Hypothalamus (tissue), 51 donors: ENCODE measurements at places on chromosomes 7 and 10.
A peak's percentile ranks its signal among the peaks of the same experiment; 100 is the strongest.

DNA sequence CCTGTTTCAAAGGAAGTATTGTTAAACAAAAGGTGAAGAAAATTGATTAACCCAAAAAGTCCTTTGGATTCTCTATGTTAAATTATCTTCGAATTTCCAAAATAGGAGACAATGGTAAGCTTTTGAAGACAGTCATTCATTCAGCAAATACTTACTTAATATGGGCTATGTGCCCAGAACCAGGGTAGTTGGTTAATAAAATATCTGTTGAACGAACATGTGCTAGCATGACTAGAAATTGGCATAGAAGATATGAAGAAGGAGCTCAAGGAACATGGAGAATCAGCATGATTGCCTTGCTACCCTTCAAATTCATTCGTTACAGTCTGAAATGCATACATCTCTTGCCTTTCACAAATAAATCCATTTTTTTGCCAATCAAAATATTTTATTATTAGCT lies 123.1 kb upstream of the RHEB start:
- no peak for DNase-seq

GRCh38 chr10:76523246-76523645 lies 1091.8 kb downstream of the LRMDA start:
- no peak for DNase-seq

GRCh38 chr10:26407406-26407969 lies 30.7 kb upstream of the APBB1IP start:
- DNase-seq, result no peak

- peak; percentile 34 for DNase-seq
Observed at GRCh38 chr10:119132521-119133345, 28.8 kb downstream of the DENND10 start.

DNA sequence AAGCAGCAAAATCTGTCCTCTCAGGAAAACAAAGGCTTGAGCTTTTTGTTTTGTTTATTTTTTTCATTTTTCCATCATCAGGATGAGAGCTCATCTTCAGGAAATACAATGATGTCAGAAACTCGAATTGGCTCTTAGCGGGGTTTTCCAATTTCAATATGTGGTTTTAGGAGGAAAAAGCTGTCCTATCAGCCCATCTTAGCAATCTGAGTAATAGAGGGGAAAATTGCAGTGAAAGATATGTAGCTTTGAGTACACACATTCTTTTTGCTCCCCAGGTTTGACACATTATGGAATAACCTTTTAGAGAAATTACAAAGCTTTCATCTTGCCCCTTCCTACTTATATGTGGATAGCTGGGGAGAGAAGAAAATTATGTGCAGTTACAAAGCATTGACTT lies 113.6 kb upstream of the MYO3A start:
- no peak for DNase-seq

GRCh38 chr7:130489140-130489983 lies 2.5 kb upstream of the MEST start:
- DNase-seq, result no peak

DNA sequence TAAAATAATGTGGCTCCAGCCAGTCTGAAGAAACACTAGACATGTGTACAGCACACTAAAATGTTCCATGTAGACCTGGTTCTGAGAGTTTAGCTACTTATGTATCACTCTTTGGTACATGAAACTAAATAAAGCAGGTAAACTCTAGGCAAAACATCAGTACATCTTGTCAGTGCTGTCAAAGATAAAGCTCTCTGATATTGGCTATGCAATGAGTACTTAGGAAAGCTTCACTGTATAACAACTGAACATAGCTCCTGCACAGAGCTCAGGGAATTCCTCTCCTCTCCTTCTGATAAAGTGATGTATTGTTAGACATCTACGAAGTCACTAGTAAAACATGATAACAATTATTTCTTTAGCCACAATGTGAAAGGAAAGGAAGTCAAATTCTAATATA lies 3.5 kb downstream of the LRRN3 start:
- DNase-seq, result no peak

DNA sequence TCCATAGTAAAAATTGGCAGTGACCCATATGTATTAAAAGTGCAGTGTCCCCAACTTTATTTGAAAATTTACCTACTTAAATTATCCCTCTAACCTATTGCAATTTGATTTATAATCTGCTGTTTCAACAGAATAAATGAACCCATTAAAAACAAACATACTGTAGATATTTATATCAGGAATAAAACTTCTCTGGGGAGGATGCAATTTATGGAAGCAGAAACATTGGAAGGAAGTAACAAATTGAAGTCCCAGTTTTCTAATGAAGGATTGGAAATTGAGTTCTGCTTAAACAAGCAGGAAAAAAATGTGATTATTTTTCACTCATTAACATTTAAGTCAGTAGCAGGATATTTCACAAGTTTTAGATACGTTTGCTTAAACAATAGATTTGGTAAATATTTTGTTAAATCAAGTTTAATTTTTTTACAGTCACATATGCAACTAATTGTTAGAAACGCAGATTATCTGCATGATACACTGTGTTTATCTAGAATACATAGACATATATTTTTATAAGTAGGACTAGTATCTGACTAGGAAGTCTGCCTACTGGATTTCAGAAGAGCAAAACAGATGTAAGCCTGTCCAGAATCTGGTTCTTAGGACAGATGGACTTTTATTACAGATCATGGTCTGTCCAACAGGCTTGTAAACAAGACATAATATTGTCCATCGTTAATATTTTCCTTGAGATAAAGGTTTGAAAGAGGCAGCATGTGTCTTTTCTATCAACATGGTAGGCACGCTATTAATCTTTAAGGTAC lies 5.3 kb downstream of the AGMO start:
- no peak for DNase-seq

- DNase-seq, result no peak
Observed at GRCh38 chr10:77350711-77351119, 286.9 kb downstream of the KCNMA1 start.
